Hair follicle dermal papilla cell (primary cell): ENCODE measurements at places on chromosomes 5 and 9. TPM values are rescaled to one million over a fixed set of nuclear protein-coding genes. Genes with fewer than 3 reads are reported as not detected.

Gene PITX1
- total RNA-seq, result 0.81 and 1.6 TPM in 2 replicates

Gene FAM200C
- total RNA-seq, result 1.7 and 3.2 TPM in 2 replicates

Gene CDH6
- 1.5 and 2.1 TPM in 2 replicates for total RNA-seq

Gene TLE1
- 25.7 and 28.7 TPM in 2 replicates for total RNA-seq

Gene CCNI2
- not detected in 2 replicates for total RNA-seq

Gene C5orf58
- not detected in 2 replicates for total RNA-seq

Gene G3BP1
- total RNA-seq, result 190 and 214 TPM in 2 replicates

Gene PCDHA10
- 0.32 and 0.85 TPM in 2 replicates for total RNA-seq

Gene ARL14EPL
- 0.32 TPM in 1 of 2 replicates, not detected in the other for total RNA-seq

Gene DND1
- total RNA-seq, result 0.24 and 0.49 TPM in 2 replicates

Gene ZFP37
- total RNA-seq, result 3.6 and 4.5 TPM in 2 replicates

Gene ALDH1A1
- total RNA-seq, result 0.49 TPM in 1 of 2 replicates, not detected in the other

Gene PTPRD
- total RNA-seq, result 2.2 and 11.0 TPM in 2 replicates

Gene TXNDC8
- total RNA-seq, result not detected in 2 replicates

Gene ANKRD20A1
- total RNA-seq, result not detected in 2 replicates
